ENCODE measurements at places on chromosomes 2 and 18.

DNA sequence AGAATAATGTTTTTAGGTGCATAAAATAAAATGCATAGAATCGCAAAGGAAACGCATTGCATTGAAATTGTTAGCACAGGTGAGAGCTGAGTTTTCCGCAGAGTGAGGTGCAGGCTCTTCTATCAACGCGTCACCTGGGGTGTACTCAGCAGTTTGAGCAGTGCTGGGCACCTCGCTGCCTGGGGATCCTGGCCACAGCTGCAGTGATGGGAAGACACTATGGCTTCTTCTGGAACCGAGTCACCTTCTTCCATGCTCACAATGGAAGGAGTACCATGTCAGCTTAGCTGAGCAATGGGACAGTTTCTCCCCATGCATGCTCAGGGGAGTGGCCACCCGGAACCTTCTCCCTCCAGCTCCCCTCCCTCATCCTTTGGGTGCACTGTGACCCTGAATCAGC, 95.4 kb upstream of the OTOS start:
- no peak for DNase-seq

DNA sequence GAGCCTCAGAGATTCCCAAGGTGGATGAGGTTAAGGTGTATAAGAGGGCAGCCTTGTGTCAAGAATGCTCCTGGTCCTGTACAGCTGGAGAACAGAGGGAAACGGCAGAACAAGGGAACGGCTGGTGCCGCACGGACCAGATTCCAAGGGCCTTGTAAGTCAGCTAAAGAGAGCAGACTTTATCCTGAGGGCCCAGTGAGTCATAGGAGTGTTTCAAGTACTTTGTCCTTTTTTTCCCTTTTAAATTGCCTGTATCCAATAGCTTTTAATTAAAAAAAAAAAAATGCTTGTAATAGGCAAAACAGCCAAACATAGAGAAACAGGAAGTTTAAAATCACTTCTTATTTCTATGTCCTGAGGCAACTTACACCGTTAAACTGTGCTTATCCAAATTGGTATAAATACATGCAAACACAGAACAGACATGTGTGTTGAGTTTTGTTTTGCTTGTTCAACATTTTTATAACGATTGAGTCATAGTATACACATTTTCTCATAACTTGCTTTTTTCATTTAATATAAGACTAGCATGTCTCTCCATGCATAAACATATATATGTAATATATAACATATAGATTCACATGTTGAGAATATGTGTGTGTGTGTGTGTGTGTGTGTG, 42.1 kb upstream of the EVA1A start:
- no peak for DNase-seq

DNA sequence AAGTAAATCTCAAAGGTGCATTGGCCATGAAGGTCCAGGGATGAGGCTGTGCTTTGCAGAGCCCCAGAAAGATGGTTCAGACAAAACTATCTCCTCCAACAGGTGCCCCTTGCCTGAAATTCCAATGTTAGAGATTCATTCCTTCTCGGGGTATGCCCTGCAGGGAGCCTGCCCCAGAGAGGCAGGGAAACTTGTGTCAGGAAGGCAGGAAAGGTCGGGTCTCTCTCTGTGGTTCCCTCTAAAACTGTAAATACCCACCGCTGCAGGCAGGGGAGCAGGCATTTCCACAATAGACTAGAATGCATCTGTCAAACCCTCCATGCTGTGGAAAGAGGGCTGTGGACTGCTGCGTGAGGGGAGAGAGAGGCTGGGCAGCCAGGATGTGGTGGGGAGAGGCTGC, 207.8 kb upstream of the SMAD2 start:
- DNase-seq = no peak

DNA sequence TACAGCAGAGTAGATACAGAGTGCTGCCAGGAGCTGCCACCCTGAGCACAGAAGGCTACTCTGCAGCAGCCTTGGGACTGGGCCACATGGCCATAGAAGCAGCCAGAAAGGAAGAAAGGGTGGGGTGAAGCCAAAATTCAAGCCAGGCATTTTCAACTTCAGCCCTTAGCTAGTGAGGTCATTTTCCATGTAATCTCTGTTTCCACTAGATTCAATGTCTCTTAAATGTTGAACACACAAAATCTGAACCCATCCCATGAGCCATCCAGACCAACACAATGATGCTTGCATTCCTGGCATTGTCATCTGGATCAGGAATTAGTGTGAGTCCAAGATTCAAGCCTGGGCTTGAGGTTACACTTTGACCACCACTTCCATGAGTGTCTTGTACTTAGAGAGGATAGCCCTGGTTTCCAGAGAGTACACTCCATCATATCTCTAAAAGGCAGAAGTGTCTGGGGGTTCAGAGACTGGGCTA, 243.6 kb downstream of the OSR1 start:
- DNase-seq = no peak

DNA sequence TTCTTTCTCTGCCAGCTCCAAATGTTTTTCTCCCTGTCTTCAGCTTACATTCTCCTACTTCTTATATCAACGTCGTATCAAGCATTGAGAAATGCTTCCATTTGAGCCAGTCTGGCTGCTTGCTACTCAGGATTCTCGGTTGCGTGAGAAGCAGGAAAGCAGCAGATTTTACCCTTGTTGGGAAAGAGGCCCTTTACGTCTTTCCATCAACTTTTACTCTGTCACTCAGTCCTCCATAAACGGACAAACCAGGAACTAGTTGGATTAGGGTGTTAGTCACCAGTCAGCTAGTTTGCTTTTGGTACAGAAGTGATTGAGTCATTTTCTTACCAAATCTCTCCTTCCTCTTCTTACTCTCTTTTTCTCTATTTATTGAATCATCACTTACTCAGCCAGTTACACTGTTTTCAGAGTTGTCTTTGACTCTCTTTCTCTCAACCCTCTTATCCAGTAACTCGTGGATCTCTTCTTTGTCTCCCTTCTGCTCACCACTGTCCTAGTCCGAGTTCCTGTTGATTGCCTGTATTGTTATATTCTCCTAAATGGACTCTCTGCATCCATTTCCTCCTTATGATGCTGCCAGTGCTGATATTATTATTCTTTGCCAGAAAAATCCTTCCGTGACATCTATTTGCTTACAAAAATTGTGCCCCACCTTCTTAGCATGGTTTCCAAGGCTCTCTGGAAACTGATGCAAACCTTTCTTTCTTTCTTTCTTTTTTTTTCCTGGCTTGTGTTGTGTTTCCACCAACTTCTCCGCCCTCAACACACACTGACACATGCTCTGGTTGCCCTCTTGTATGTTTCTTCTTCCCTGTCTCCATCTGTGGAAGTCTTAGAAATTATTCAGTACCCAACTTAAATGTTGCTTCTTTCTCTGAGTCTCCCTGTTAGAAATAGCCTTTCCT, 61.5 kb downstream of the VRK2 start:
- DNase-seq = no peak
